CD4-positive, alpha-beta T cell treated with Interleukin-21 for 1 hour (primary cell): ENCODE measurements at places on chromosomes 16 and 17.

GRCh38 chr17:4544951-4545216 is 10.3 kb downstream of the MYBBP1A start:
- no peak for DNase-seq

DNA sequence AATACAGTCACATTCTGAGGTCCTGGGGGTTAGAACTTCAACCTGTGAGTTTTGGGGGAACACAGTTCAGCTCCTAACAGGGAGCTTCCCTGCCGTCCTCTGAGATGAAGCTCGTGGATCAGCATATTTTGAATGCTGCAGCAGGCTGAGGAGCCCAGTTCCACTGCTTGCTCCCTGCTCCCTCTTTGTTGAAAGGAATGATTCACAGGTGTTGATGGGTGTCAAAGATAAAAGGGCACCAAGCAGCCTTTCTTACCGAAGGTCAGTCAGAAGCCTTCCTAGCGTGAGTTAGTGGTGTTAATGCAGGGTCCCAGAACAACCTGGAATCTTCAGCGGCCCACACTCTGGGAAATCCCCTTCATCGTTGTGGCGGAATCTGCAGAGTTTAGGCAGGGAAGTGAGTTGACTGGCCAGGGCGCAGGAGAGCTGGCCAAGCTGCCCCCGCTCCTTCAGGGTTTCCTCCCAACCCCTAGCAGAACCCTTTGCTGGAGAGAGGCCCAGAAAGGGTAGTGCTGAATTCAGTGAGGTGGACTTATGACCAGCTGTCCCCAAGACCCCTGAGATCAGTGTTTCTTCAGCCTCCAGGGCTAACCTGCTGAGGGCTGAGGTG is 114.8 kb downstream of the GNAO1 start:
- DNase-seq = no peak

- DNase-seq = no peak
Measured at GRCh38 chr17:37182786-37183465, 192.9 kb upstream of the C17orf78 start.

- DNase-seq = no peak
Measured at GRCh38 chr16:89460556-89460955, 29.8 kb downstream of the ANKRD11 start.

- DNase-seq = no peak
Measured at GRCh38 chr16:50469744-50470321, 78.4 kb upstream of the NKD1 start.

- no peak for DNase-seq
Measured at GRCh38 chr17:18159551-18160120, 24.0 kb upstream of the ALKBH5 start.
